ENCODE measurements at places on chromosomes 2 and 18.

DNA sequence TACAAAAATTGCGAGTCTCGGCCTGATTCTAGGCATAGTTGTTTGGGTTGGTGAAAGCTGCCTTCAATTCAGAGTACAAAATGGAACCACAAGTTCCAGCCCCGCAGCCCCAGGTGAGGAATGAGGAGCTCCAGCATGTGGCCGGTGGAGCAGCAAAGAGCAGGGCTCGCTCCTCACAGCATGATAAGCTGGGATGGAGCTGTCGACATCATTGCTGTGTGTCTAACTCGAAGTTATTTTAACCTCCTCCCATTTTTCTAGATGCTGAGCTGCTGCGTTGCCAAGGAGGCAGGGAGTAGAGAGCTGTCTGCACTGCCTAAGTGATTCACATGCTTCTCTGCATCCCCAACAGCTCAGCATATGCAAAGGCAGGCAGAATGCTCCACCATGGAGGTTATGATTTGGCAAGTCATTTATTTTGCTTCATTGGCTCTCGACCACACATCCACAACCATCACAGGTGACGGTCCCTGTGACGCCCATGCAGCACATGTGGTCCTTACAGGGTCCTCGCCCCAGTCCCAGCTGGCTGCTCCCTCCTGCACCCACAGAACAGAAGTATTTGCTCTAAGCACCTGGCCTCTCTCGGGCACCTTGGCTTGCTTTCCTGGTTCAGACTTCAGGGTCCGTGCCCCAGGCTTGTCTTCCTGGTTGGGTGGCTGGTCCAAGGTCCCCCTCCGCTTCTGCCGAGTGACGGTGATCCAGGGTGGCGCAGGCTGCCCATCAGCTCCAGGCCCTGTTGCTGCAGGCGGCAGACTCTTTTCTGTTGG is 66.0 kb upstream of the MGAT4A start:
- DNase-seq, result no peak

DNA sequence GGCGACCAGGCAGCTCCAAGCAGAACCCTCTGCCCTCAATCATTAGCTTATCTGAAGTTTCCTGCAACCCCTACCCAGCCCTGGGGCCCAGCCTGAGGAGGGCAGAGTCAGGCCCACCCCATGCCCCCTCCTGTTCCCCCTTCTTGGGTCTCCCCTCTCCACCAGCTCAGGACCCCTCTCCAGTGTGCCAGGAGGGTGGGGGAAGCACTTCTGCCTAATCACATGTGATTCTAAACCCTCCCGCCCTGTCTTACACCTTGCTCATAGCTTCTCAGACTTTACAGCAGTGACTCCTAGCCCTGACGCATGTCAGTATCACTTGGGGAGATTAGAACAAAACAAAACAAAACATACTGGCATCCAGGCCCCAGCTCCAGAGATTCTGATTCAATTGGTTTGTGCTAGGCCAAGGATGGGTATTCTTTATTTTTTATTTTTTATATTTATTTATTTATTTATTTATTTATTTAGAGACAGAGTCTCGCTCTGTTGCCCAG is 42.5 kb upstream of the ASAP2 start:
- no peak for DNase-seq

DNA sequence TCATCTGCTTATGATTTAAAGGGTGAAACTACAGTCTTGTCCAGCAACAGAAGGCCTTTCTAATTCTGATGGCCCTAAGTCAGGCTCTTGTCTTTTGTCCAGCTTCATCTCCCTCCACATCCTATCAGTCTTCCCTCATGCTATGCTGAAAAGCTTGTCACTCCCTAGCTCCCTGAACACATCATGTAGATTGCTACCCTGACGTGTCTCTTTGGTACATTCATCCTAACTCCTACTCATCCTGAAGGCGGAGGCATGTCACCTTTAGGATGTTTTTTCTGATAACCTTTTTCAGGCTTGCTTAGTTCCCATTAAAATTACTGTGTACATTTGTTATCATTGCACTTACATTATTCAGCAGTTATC is 78.4 kb upstream of the ARL5A start:
- DNase-seq, result no peak

DNA sequence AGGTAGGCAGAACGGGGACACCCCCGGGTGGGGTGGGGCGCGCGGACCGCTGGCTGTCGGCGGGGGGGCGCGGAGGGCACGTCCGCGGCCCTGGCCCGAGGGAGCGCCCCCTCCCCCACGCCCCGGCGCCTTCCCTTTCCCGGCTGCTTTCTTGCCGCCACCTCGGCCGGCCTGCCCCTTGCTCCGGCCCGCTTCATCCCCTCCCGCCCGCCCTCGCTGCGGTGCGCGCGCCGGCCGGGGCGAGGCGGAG is 443 bp downstream of the VAPA start:
- DNase-seq, result no peak

GRCh38 chr2:205931388-205931787 is 154.6 kb downstream of the INO80D start:
- DNase-seq, result no peak

DNA sequence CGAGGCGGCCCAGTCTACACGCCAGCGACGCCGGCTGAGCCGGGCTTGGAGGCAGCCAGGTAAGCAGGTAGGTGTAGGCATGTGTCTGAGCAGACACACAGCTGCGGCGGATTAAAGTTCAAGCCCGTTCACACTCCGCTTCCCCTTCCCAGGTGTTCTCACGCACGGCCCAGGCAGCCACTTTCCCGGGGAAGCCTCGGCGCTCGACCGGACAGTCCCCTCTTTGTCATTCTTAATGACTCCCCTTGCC is 367 bp downstream of the TGFA start:
- no peak for DNase-seq

DNA sequence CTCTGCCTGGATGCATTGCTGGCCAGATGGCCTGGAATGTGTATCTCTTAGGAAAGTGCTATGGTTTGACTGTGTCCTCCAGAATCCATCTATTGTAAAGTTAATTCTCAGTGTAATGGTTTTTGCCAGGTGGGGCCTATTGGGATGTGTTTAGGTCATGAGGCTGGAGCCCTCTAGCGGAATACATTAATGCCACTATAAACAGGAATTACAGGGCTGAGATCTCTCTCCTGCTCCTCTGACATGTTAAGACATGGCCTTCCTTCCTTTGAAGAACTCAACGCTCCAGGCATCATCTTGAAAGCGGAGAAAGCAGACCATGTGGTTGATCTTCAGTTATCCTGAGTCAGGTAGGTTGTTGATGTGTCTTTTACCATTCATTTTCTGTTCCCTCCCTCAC is 276.4 kb downstream of the RPIA start:
- no peak for DNase-seq
